ENCODE measurements at places on chromosomes 6 and 20.

DNA sequence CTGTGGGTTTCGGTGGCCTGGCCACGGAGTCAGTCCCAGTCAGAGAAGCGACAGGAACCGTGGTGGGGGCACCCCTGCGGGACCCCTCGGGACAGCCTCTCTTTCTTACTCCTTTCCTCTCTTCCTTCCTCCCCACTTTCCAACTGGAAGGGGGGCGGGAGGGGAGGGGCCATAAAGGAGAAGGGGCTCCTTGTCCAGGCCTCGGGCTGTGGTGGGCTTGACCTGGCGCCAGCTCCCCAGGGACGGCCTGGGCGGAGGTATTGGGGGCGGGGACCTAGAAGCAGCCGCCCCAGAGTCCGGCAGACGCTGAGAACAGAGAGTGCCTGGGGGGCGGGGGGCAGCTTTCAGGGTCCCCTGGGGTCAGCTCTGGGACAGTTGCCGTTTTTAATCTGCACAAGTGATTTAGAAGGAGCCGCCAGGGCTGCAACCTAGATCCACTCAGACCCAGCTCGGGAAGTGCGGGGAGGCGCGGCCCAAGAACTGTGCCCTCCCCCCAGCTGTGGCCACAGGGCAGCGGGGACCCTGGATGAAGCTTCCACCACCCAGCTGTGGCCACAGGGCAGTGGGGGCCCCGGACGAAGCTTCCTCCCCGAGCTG lies 6.4 kb upstream of the ABHD16B start:
- peaks cover 75% of the 10 kb centered on the region for H3K27me3 ChIP-seq
- peak overlapping the region; percentile 0 for H3K4me3 ChIP-seq
- no peak for DNase-seq
- no peaks in the 10 kb centered on the region for H3K36me3 ChIP-seq

DNA sequence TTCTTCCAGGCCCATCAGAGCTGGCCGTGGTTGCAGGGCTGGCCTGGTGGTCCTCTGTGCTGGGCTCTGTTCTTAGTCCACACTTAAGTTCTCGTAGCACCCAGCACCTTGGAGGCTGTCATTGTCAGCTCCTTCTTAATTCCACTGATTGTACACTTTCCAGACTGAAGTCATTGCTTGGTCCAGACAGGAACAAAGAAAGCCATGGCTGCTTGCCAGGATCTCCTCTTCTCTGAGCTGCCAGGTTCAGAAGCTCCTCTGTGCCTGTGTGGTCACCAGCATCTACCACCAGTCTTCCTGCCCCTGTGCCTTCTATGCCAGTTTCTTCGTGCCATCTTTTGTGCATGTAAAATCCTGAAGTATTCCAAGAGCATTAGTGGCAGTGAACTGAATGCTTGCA lies 39.5 kb upstream of the PCMTD2 start:
- no peaks in the 10 kb centered on the region for H3K4me1 ChIP-seq
- H3K27ac ChIP-seq = no peak overlapping the region
- H3K36me3 ChIP-seq = no peaks in the 10 kb centered on the region
- H3K27me3 ChIP-seq = no peaks in the 10 kb centered on the region

DNA sequence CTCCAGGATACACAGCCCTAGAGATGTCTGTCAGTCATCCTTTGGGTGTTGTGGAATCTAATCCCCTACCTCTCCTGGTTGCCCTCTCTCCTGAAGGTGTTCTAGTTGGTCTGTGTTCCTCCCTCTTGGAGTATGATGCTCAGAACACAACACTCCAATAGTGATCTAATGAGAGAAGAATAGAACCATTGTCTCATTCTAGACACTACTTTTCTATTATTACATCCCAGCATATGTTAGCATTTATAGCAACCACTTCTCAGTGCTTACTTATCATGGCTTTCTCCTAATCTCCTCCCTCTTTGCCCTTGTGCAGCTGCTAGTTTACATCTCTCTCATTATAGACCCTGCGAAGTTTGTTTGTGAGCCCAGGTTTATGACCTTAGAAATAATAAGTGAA lies 109.0 kb downstream of the UNC5CL start:
- H3K27ac ChIP-seq = no peak overlapping the region
- H3K4me1 ChIP-seq = no peaks in the 10 kb centered on the region
- H3K36me3 ChIP-seq = no peaks in the 10 kb centered on the region
- no peaks in the 10 kb centered on the region for H3K27me3 ChIP-seq
- no peak overlapping the region for H3K4me3 ChIP-seq
- no peak for DNase-seq

- H3K27me3 ChIP-seq = peaks cover 8% of the 10 kb centered on the region
- no peaks in the 10 kb centered on the region for H3K36me3 ChIP-seq
- H3K27ac ChIP-seq = no peak overlapping the region
- H3K4me1 ChIP-seq = peaks cover 26% of the 10 kb centered on the region
- DNase-seq = no peak
Measured at GRCh38 chr6:28865401-28866204, 58.2 kb downstream of the TRIM27 start.

DNA sequence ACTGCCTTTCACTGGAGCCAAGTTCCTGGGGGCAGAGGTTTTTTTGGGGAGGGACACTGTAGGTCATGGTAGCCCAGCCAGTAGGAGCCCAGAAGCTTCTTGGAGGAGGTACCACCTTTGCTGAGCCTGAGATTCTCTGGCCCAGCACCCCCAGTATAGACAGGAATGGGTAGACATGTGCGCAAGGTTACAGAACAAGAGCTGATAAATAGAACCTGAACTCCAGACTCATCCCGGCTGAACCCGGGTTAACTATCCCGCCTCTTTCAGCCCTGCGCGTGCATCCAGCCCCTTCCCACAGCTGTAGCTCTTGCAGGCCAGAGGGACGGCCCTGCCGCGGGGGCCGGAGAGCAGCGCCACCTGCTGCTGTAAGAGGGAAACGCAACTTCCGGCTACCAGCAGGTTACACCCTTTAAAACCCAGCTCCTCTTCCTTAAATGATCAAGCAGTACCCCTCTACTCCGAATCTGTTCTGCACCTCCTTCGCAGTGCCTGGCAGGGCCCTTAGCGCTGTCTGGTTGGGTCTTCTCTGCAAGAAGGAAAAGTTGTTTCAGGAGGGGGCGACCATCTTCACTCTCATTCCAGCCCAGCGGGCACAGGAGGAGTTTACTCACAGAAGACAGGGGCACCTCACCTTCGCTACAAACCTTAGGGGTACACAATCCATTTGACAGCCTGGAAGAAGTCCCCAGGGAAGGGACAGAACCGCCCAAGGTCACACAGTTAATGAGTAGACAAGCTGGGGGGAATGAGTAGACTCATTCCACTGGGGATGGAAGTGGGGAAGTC lies 7.5 kb downstream of the SRXN1 start:
- peaks cover 23% of the 10 kb centered on the region for H3K36me3 ChIP-seq
- no peak for DNase-seq
- no peak overlapping the region for H3K27ac ChIP-seq
- H3K4me3 ChIP-seq = no peak overlapping the region
- H3K4me1 ChIP-seq = peaks cover 21% of the 10 kb centered on the region
- peaks cover 22% of the 10 kb centered on the region for H3K27me3 ChIP-seq

DNA sequence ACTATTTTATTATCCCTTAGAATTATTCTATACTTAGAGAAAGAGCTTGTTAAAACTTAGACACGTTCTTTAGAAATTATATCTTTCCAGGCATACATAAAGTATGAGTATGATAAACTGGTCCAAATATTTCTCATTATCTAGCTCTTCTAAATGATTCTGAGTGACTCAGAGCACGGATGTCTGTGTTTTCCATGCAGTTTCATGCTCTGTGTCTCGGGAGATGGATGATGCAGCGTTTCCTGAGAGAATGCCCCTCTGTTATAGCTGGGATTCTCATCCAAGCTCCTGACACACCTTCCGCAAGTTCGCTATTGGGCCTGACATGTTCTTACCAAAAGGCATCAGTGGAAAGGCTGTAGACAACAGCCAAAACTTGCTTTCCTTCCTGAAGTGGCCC lies 19.3 kb downstream of the SIRT5 start:
- H3K27me3 ChIP-seq = no peaks in the 10 kb centered on the region
- no peak overlapping the region for H3K27ac ChIP-seq
- H3K36me3 ChIP-seq = peaks cover 3% of the 10 kb centered on the region
- no peak overlapping the region for H3K4me3 ChIP-seq
- DNase-seq = no peak
- no peaks in the 10 kb centered on the region for H3K4me1 ChIP-seq

GRCh38 chr6:89434150-89434499 lies 1.2 kb downstream of the ANKRD6 start:
- H3K4me3 ChIP-seq = peak overlapping the region; percentile 85
- no peaks in the 10 kb centered on the region for H3K27me3 ChIP-seq
- peaks cover 4% of the 10 kb centered on the region for H3K4me1 ChIP-seq
- DNase-seq = no peak

- H3K27me3 ChIP-seq = peaks cover 95% of the 10 kb centered on the region
- no peak overlapping the region for H3K27ac ChIP-seq
- DNase-seq = no peak
- no peaks in the 10 kb centered on the region for H3K36me3 ChIP-seq
- no peaks in the 10 kb centered on the region for H3K4me1 ChIP-seq
Measured at GRCh38 chr20:45545754-45546453, 1.3 kb downstream of the EPPIN start.

DNA sequence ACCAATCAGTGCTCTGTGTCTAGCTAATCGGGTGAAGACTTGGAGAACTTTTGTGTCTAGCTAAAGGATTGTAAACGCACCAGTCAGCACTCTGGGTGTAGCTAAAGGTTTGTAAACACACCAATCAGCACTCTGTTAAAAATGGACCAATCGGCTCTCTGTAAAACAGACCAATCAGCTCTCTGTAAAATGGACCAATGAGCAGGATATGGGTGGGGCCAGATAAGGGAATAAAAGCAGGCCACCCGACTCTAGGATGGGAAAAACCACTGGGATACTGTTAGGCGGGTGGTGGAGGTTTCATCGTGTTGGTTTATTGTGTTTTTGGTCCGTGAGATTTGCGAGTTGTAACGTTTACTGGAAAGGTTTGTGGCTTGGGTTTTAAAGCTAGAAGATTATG lies 25.5 kb upstream of the GFOD1 start:
- no peak overlapping the region for H3K4me3 ChIP-seq
- H3K4me1 ChIP-seq = peaks cover 29% of the 10 kb centered on the region
- H3K36me3 ChIP-seq = no peaks in the 10 kb centered on the region
- DNase-seq = no peak

DNA sequence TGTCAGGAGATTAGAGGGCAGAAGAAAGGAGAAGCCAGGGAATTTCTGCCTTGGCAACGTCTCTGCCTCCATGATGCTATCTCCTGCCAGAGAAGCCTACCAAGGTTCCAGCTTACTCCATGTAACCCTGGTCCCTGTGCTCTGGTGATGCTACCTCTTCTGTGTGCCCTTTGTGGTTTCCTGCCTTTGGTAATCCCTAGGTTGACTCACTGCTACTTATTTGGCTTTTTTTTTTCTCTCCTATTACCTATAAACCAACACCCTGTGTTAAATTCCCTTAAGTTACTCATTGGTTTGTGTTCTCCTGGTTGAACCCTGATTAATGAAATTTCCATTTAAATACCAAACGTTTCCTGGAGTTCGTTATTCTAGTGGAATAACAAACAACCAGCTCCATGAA lies 527.8 kb upstream of the FLRT3 start:
- H3K4me3 ChIP-seq = no peak overlapping the region
- H3K27me3 ChIP-seq = no peaks in the 10 kb centered on the region
- H3K4me1 ChIP-seq = no peaks in the 10 kb centered on the region

All from esophagus squamous epithelium (tissue), 5 donors.